ENCODE measurements at places on chromosomes 1 and 21. TPM values are rescaled to one million over a fixed set of nuclear protein-coding genes. Genes with fewer than 3 reads are reported as not detected.

CTSK gene
- total RNA-seq: 16.0 TPM

ETNK2 gene
- 2.5 TPM for total RNA-seq

HMGCS2 gene
- not detected for total RNA-seq

FAM163A gene
- 0.16 TPM for total RNA-seq

MCM3AP gene
- total RNA-seq: 52.1 TPM

AGTRAP gene
- total RNA-seq: 144 TPM

BCL2L15 gene
- total RNA-seq: 0.32 TPM

SLAMF9 gene
- not detected for total RNA-seq

AVPR1B gene
- total RNA-seq: not detected

LCE1F gene
- total RNA-seq: not detected

PLCH2 gene
- total RNA-seq: not detected

SAMD11 gene
- total RNA-seq: 0.17 TPM

DAB1 gene
- total RNA-seq: 0.22 TPM

NDC1 gene
- total RNA-seq: 10.7 TPM

MAP3K21 gene
- not detected for total RNA-seq

MYBPHL gene
- total RNA-seq: not detected

PSMG1 gene
- 31.0 TPM for total RNA-seq

COL16A1 gene
- total RNA-seq: 5.5 TPM

DVL1 gene
- 244 TPM for total RNA-seq

KCNK2 gene
- total RNA-seq: 1.3 TPM

HTR6 gene
- not detected for total RNA-seq

AZIN2 gene
- total RNA-seq: 3.1 TPM

S1PR1 gene
- total RNA-seq: 54.3 TPM

TMEM125 gene
- total RNA-seq: not detected

PSRC1 gene
- total RNA-seq: 2.3 TPM

ITSN1 gene
- total RNA-seq: 14.5 TPM

C1orf185 gene
- total RNA-seq: not detected

STIL gene
- total RNA-seq: 1.1 TPM

S100A10 gene
- total RNA-seq: 42.3 TPM

LCE1E gene
- total RNA-seq: not detected

IBA57 gene
- total RNA-seq: 15.7 TPM

MCOLN3 gene
- 0.19 TPM for total RNA-seq

CLCA4 gene
- not detected for total RNA-seq

CITED4 gene
- total RNA-seq: 28.2 TPM

KCNJ15 gene
- 0.33 TPM for total RNA-seq

DCST2 gene
- not detected for total RNA-seq

RRP15 gene
- 17.6 TPM for total RNA-seq

GPR3 gene
- total RNA-seq: not detected

MPL gene
- total RNA-seq: not detected

GUCA2A gene
- total RNA-seq: 6.0 TPM

OR6N1 gene
- total RNA-seq: not detected

OPRD1 gene
- 0.24 TPM for total RNA-seq

UTS2 gene
- not detected for total RNA-seq

All from gastrocnemius medialis (tissue), 4 donors.